ENCODE measurements at places on chromosomes 2 and 18.
A peak's percentile ranks its signal among the peaks of the same experiment; 100 is the strongest.

DNA sequence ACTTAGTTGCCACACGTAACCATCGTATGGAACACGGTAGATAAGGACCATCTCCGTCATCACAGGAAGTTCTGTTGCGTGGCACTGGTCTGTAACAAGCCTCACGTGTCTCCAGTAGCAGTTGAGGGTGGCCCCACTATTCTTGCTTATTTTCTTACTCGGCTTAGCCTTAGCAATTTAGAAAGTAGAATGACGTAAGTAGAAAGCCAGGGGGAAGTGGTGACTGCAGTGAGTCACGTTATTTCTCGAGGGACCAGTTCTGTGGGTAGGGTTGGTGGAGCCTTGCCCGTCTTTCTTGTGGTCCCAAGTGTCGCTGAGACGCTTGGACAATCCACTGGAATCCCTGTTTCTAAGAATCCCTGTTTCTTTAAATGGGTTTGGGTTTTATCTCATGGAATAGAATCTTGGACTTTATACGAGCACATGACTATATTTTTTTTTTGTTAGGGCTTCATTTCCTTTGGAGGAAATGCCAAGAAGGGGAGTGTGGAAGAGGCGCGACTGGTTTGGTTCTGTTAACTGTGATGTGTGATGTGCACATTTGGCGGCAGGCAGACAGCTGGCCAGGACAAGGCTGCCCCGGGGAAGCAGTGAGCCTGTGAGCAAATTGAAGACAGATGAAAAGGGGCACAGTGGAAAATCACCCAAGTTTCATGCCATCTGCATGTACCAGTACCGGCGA lies 96.2 kb downstream of the CABLES1 start:
- peak; percentile 68 for DNase-seq

- DNase-seq = no peak
Observed at GRCh38 chr2:191687867-191688266, 9.9 kb downstream of the NABP1 start.

DNA sequence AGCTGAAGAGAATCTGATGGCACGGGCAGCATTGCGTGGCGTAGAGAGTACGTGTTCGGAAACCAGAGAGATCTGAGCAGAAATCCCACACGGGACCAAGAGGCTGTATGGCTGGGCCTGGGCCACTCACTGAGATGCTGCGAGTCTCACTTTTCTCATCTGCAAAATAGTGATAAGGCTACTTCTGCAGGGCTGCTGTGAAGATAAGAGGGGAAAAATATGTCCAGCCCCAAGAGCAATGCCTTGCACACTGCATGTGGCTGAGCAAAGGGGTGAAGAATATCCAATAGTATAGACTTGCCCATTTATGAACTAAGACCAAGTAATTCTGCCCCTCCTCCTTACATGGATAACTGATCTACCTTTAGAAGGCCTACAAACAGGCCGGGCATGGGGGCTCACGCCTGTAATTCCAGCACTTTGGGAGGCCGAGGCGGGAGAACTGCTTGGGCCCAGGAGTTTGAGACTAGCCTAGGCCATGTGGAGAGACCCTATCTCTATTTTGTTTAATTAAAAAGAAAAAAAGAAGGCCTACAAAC lies 3.1 kb downstream of the FECH start:
- DNase-seq = no peak

- no peak for DNase-seq
Observed at GRCh38 chr18:4605212-4605611, 150.1 kb upstream of the DLGAP1 start.

- DNase-seq = no peak
Observed at GRCh38 chr2:210366675-210367080, 51.7 kb upstream of the MYL1 start.

GRCh38 chr18:35731701-35732100 lies 150.2 kb downstream of the GALNT1 start:
- no peak for DNase-seq

GRCh38 chr2:28833740-28834470 lies 23.3 kb downstream of the SPDYA start:
- no peak for DNase-seq

- DNase-seq = no peak
Observed at GRCh38 chr2:78928502-78928901, 97.0 kb upstream of the REG3G start.

DNA sequence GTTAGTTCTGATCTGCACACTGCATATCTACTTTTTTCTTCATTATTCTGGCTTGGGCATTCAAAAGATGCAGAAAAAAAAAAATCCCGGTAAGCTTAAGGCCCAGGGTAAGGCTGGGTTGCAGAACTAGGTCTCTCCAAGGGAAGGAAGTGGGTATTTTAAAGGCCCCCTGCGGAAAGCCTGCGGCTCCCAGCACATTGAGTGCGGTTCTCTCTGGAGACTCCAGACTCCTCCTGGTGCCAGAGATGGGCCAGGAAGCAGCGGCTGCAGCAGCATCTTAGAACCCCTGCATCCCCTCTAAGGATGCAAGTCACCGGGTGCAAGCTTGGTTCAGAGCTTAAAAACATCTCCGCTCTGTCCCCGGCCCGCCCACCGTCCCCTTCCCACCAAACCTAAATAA lies 49.5 kb downstream of the TGIF1 start:
- no peak for DNase-seq

DNA sequence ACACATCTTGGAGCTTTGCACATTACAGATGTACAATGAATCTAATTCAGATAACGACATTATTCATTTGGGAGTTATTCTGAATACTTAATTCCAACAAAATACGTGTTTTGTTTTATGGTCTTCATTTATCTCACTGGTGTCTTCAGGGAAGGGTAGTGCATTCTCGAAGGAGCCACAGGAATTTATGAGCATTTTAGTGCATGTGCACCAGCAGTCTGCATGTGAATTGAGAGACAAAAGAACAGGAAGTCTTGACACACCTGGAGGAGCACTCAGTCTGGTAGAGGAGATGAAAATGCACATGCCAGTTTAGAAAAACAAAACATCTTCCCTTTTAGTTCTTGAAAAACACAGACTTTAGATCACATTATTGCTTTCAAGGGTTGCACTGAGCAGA lies 228.7 kb downstream of the LRATD1 start:
- DNase-seq = no peak

DNA sequence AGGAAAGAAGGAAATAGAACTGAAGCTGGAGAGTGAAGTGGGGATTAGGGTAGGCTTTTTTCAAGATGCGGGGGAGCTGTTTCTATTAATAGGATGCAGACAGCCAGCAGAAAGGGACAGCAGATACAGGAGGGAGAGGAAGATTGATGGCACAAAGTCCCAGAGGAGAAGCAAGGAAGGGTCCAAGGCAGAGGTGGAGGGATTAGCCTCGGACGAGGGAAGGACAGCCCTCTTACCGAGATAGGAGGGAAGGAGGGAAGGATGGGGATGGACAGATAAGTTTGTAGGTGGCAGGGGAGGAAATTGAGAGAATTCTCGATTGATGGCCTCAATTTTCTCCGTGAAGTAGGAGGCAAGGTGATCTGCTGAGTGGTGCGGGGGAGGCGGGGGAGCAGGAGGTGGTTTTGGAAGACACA lies 317.4 kb downstream of the AGPS start:
- DNase-seq = no peak

GRCh38 chr2:32264422-32265105 lies at the start of gene NLRC4:
Gene NLRC4, minus strand, starts transcription at chr2:32264886. Its CDS starts 8,111 bp downstream, at chr2:32256775.
- DNase-seq = no peak

DNA sequence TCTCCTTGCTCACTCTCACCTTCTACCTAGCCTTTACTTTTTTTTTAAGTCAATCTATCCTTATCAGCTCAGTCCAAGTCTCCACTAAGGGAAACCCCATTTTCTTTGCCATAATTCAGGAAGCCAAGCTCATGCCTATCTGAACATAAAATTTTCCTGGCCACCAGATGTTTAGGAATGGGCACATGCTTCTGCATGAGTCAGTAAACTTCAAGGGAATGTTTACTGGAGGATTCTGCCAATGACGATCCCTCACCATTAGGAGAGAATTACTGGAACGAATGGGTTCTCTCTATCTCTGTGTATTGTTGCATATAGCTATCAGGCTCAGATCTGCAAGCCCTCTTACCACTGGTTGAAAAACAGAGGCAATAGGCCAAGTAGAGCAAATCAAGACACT lies 731.7 kb upstream of the ZNF804A start:
- DNase-seq = no peak

GRCh38 chr18:12703096-12703567 lies 290 bp downstream of the PSMG2 start:
- no peak for DNase-seq

Data from stimulated activated CD4-positive, alpha-beta T cell treated with anti-CD3 and anti-CD28 coated beads, Interleukin-2, amount 100 ng/mL, for 24 hours (primary cell).